HFFc6 (cell line): ENCODE measurements at places on chromosomes 7 and 10.

- DNase-seq = no peak
Measured at GRCh38 chr10:125130916-125131315, 29.4 kb downstream of the CTBP2 start.

GRCh38 chr7:11539853-11540252 lies 292.1 kb downstream of the THSD7A start:
- DNase-seq = no peak

DNA sequence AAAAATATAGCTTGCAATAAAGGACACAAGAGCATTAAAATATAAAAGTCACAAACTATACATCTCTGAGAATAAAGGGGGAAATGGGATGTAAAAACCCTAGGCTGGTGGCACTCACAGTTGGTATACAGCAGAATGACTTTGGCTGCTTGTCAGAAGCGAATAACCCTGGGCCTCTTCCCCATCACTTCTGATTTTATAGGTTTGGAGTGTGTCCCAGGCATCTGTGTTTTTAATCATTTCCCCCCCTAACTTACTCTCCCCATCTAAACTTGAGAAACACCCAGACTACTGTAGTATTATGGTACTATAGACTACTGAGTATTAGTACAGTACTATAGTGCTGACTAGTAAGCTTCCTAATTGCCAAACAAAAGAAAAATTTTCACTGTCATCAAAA lies 1.8 kb upstream of the RPA3 start:
- DNase-seq = no peak

GRCh38 chr10:132475086-132475485 lies 62.5 kb upstream of the INPP5A start:
- no peak for DNase-seq

GRCh38 chr10:136465-136762 lies 1.2 kb downstream of the ZMYND11 start:
- no peak for DNase-seq

GRCh38 chr10:19713800-19714525 lies 102.3 kb upstream of the PLXDC2 start:
- no peak for DNase-seq

DNA sequence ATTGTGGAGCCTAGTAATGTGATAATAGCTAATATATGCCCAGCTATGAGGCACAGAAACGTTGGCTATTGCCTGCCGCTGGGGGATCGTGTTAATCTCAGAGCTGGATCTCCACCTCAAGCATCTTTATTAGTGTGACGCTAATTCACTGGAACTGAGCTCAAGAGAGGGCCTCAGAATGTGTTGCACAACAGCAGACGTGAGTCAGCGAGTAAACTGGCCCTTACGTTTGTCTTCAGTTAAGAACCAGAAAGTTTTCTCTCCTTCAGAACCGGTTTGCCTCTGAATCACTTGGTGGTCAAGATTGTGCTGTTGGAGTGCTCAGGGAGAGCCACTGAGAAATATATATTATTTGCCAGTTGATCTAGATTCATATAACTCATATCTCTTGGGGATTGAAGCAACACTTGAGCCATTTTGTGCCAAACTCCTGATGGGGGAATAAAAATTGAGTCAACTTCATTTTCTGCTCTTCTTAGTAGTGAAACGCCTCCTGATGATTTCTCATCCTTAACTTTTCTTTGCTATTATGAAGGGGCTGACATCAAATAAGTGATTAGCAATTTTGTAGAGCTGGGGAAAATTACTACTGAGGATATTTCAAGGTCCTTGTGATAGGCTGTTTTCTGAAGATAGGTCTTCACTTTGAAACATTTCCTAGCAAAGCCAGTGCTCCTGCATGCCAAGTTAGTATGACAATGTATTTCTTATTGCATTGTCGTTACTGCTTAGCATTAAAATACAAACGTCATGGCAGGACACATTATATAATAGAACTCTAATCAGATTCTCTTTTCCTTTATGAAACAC lies 22.3 kb downstream of the BZW2 start:
- DNase-seq = peak; percentile 99

- no peak for DNase-seq
Measured at GRCh38 chr7:26186364-26187311, 13.9 kb downstream of the HNRNPA2B1 start.
